ENCODE measurements at places on chromosomes 16 and 17.

DNA sequence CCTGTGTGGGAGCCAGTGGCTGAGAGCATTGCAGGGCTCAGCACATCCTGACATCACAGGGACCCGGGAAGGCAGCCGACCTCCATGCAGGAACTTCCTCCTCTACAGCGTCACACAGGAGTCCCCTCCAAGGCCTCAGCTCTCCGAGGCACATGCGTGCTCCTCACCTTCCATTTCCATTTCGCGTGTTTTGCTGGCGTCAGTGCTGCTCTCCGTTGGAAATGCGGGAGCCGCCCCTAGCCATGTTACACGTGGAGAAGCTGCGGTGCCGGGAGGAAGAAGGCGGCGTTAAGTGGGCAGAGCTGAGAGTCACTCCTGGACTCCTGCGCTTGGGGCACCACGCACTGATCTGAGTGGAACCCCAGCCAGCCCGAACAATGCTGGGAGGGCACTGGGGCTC lies 25.2 kb upstream of the CRISPLD2 start:
- no peak for DNase-seq

- no peak for DNase-seq
Measured at GRCh38 chr17:5500247-5500588, 13.9 kb downstream of the MIS12 start.

DNA sequence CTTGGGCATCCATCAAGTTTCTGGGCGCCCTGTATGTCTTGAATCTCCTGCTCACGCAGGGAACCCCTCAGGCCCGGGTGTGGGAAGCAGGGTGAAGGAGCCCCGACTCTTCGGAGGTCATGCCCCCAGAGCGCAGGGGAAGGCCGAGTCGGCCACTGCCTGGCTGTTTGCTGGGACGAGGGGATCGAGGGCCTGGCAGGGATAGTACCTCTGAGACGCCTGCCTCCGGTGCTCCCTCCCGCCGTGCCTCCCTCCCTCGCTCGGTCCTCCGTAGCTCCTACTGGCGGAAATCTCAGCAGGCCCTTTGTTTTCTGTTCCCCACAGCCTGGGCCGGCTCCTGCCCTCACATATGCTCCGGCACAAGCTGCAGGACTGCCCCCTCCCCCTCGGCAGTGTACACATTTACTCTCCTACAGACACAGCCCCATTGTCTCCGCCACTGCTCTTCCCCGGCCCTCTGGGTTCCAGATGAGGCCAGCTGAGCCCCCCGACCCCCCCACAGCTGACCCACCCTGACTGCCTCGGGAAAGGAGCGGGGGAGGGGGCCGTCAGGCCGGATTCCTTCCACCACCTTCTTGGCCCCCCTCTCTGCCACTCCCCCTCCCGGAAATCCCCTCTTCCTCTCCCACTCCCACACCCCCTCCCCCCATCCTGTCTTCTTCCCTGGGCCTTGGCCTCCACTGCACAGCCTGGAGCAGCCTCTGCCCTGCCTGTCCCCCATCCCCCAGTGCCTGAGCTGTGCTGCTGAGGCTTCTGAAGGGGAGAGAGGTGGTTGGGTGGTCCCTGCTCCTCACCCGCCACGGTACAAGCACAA lies 1.4 kb downstream of the TRAF4 start:
- no peak for DNase-seq

GRCh38 chr17:45906237-45906636 lies 11.9 kb downstream of the MAPT start:
- DNase-seq: no peak

- DNase-seq: no peak
Measured at GRCh38 chr16:49409121-49409520, 35.5 kb downstream of the C16orf78 start.

DNA sequence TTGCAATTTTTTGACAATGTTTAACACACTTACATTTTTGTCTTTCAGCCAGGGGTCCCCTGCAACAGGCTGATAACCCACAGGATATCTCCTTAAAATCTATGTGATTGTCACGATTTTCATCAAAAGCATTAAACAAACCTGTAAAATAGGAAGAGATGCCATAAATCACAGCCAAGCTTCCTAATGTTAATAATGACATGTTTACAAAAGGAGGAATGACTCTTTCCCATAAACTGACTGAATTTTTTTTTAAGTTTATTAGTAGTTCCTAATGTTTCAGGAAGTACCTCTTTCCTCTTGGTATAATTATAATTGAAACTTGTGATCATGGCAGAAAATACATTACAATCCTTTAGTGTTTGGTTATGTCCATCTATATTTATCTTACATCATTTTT lies 119.6 kb downstream of the CA4 start:
- no peak for DNase-seq

DNA sequence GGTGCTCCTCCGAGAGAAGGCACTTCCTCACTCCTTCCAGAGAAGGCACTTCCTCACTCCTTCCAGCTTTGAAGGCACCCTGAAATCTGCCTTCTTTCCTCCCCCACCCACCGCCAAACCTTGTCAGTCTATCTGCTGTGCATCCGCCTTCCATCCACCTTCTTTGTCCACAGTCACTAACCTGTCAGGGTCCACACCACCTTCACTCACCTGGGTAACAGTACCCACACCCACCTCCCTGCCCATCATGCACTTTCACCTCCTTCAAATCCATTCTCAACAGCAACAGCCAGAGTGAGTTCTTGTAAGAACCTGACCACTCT lies 5.2 kb downstream of the CCDC102A start:
- no peak for DNase-seq

DNA sequence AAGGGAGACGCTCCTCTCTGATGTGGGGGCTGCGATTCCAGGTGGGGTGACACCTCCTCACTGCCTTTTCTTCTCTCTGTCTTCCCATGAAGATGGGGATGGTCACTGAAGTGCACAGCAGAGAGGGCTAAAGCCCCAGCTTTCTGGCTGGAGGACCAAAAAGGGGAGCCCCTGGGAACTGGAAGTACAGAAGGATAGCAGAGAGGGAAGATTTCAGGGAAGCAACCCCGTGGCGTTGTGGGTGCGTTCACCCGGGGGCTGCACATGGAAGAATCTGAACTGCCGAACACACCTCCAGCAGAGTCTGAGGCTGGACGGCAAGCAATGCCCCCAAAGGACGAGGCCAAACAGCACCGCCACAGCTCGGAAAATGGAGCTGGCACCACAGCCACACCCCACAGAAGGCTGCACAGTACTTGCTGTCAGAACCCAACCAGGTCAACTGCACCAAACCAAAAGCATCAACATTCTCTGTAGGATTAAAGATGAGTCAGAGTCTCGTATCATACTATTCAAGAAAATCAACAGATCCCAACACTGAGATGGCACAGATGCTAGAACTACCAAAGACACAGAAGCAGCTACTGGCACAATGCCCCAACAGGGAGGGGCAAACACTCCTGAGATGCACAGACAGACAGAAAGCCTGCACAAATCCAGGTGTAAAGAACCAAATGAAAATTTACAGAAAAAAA lies 49.9 kb downstream of the MAP1LC3B start:
- no peak for DNase-seq

- no peak for DNase-seq
Measured at GRCh38 chr16:67199011-67199807, at the start of gene ELMO3. Gene ELMO3 (plus strand): TSS chr16:67199131. CDS start chr16:67199327, 196 bp downstream.

DNA sequence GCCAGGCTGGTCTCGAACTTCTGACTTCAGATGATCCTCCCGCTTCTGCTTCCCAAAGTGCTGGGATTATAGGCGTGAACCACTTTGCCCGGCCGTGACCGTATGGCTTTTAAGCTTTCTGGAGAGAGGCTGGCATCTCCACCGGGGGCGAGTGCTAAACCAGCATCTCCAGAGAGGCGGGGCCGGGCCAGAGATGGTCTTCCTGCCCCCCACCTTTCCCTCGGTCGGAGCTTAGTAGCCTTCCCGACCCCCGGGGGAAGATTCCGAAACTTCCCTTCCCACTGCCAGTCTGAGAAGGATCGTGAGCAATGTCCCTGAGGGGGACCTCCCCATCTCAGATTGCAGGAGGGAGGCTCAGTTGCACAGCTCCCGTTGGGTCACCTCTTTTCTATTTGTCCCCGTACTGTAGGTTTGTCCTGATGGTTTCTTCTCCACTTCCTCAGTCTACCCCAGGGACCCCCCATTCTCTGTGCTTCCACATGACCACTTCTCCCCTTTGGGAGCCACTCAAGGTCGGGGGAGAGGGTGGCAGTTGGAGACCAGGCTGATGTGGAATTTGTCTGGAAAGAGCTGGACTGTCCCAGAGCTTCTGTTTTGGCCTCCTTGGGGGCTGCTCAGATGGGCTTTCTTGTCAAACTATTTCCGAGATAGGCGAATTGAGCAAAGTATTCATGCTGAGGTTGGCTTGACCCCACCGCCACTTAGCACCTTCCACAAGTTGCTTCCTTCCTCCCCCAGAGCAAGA lies 18.2 kb downstream of the IGF2BP1 start:
- DNase-seq: no peak

DNA sequence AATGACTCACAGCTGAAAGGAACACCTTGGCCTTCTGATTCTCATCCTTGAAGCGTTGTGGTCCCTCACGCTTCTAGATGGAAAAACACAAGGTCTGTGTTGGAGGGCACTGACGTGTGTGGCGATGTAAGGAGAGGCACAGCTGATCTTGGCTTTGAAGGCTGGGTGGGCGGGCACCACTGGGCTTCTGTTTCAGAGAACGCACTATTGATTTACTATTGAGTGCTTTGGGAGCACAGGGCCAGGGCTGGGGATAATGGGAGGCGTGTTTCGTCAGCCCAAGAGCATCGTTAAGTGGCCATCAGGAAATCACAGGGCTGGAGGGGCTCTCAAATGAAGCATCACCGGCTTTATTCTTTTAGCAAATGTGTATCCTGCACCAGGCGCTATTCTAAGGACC lies 70.7 kb downstream of the CMIP start:
- no peak for DNase-seq

- no peak for DNase-seq
Measured at GRCh38 chr17:34758718-34759117, 179.3 kb downstream of the TMEM132E start.

- DNase-seq: no peak
Measured at GRCh38 chr17:1197781-1198490, 18.2 kb upstream of the ABR start.

- no peak for DNase-seq
Measured at GRCh38 chr16:66952430-66953110, 8.5 kb upstream of the CES3 start.

DNA sequence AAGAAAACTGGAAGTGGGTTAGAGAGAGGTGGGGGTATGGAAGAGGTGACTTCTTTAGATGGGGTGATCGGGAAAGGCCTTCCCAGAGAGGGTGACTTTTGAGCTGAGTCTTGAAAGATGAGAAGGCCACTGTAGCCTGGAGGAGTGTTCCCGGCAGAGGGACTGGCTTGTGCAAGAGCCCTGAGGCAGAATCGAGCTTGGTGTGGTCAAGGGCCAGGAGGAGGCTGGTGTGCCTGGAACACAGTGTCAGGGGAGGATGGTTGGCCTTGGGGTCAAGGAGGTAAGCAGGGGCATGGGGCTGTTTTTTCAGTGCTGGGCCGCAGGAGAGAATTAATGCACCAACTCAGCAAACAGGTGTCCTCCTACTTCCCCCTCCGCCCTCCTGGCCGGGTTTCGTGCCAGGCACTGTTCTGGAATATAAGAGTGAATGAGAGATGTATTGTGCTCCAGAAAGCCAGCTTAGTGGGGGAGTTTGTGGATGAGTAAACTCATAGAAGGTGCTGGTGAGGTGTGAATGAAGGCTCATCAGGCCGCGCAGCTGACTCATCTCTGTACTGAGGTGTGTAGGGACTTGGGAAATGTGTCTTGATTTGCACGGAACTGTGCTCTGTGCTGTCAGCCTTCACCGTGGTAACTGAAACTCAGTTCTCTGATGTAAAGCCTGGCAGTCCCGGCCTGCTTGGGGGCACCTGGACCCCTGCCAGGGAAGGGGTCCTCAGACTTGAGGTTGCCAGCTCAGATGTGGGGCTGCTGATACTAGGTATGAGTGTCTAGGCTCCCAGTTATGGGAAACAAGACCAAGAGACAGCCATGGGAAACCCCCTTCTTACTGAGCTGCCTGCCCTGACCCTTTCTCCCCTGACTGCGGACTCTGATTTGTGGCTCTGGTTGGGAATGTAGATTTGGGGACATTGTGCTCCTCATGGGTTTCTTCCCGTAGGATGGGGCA lies 15.3 kb downstream of the KSR1 start:
- DNase-seq: no peak

DNA sequence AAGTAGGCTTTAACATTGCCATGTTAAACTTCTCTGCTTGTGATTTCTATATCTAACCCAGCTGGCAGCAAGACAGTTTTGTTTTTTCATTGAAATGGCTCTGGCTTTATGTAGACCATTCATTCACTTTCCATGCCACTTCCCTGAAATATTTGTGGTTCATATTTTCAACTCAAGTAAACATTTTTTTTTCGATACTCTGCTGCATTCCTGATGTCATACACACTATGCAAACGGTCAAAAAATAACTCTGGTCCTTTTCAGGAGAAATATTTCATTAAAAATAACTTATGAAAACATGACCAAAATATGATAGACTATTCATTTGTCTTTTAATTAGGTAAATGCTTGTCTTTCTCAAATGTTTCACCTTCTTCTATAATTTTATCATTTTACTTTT lies 116.3 kb downstream of the USP22 start:
- DNase-seq: no peak

GRCh38 chr16:89798126-89798525 lies 18.3 kb downstream of the FANCA start:
- no peak for DNase-seq

DNA sequence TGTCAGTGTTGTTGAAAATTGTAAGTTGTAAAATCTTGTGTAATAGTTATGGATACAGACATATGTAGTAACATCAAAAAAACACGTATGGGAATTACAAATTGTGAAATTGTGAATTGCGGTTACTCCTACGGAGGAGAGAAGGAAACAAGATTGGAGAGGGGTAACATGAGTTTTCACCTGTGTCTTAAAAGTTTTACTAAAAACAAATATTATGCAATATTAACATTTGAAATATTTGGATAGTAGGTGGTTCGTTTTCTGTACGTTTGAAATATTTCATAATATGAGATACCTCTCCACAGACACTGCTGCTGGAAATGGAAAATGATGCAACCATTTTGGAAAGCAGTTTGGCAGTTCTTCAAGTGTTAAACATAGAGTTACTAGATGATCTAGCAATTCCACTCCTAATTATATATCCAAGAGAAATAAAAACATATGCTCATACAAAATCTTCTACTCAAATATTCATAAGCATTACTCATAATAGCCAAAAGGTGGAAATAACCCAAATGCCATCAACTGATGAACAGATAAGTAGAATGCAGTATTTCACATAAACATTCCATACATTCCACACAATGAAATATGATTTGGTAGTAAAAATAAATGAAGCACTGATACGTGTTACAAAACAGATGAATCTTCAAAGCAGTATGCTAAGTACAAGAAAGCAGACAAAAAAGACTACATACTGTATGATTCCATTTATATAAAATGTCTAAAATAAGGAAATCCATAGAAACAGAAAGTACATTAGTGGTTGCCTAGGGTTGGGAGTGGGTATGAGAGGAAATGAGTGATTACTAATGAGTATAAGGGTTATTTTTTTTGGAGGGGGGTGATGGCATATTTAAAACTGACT lies 40.7 kb upstream of the ABCA10 start:
- no peak for DNase-seq

All from stimulated activated CD8-positive, alpha-beta memory T cell treated with anti-CD3 and anti-CD28 coated beads, Interleukin-15, amount 100 ng/mL, for 24 hours (primary cell).